Stimulated activated CD4-positive, alpha-beta T cell treated with anti-CD3 and anti-CD28 coated beads, TNF-alpha, amount 100 ng/mL, for 4 hours (primary cell): ENCODE measurements at places on chromosomes 5 and 9.

DNA sequence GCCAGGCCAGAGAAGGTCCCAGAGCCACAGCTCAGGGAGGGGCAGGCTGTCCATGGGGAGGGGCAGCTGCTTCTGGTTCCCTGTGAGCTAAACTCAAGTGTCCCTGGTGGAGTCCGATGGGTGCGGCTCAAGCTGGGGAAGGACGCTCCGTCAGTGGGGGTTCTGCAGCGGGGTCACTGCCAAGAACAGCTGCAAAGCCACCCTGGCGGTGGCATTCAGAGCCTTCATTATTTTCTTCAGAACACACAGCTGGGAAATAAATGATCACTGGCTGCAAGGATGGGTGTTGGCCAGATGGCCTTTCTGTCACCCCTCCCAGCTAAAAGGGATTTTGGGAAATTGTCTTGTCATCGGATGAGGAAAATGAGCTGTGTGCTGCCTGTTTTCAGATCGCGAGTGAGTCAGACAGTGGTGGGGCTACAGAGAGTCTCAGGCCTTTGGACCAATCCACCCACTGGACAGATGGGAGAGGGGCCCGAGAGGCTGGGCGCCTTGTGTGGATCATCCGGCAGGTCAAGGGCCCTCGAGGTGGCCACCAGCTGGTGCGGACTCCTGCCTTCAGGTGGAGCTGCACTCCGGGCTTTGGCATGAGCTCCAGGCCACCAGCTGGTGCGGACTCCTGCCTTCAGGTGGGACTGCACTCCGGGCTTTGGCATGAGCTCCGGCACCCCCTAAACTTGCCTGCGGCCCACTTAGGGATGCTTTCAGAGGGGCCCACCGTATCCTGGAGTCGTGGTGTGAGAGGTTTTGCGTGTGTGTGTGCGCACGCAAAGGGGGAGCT, 17.9 kb upstream of the GFPT2 start:
- no peak for DNase-seq

GRCh38 chr5:98205691-98206461, 567.6 kb upstream of the RGMB start:
- no peak for DNase-seq

GRCh38 chr5:4576908-4577307, 563.2 kb upstream of the ADAMTS16 start:
- DNase-seq = no peak

- DNase-seq = no peak
Measured at GRCh38 chr5:67253911-67254310, 57.3 kb upstream of the CD180 start.

GRCh38 chr5:170945275-170945674, 83.5 kb downstream of the RANBP17 start:
- DNase-seq = no peak

GRCh38 chr5:148811756-148812155, 14.7 kb upstream of the ADRB2 start:
- no peak for DNase-seq

GRCh38 chr9:75149841-75150241, 61.5 kb downstream of the OSTF1 start:
- DNase-seq = no peak

GRCh38 chr9:19409401-19410194, 789 bp downstream of the ACER2 start:
- no peak for DNase-seq

GRCh38 chr5:92916036-92916435, 665.0 kb downstream of the NR2F1-AS1 start:
- no peak for DNase-seq

DNA sequence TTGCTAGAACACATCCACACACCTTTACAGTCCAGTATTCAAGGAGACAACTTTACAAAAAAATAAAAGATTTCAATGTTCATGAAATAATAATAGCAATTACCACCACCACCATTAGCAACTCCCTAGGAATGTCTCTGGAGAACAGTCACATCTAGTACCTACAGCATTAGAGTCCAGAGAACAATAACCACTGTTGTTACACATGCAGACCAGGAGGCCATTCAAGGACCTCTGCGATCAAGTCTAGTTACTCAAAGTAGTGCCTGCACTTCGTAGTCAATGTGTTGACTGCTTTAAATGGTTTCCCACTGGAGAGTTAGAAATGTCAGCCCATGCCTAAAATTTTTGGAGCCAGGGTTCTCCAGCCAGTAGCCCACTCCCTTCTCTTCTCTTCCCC, 244.4 kb downstream of the DEPDC1B start:
- no peak for DNase-seq

GRCh38 chr9:109013679-109014607, 644 bp upstream of the CTNNAL1 start:
- DNase-seq = no peak

DNA sequence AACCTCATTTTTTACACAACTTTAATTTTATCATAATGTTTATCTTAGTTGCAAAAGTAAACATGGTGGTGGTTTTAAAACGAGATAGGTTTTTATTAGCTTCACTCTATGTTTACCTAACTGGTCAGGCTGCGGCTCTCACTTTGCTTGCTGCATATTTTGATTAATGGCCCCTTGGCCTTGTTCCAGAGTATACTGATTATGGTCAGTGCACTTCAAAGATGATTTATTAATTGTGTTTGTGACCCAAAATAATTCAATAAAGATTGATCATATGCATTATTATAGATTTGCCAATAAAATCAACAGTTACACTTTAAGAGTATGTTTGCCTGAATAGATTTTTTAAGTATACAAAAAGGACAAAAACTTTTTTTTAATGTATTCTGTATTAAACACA, 188.0 kb downstream of the XRCC4 start:
- no peak for DNase-seq

DNA sequence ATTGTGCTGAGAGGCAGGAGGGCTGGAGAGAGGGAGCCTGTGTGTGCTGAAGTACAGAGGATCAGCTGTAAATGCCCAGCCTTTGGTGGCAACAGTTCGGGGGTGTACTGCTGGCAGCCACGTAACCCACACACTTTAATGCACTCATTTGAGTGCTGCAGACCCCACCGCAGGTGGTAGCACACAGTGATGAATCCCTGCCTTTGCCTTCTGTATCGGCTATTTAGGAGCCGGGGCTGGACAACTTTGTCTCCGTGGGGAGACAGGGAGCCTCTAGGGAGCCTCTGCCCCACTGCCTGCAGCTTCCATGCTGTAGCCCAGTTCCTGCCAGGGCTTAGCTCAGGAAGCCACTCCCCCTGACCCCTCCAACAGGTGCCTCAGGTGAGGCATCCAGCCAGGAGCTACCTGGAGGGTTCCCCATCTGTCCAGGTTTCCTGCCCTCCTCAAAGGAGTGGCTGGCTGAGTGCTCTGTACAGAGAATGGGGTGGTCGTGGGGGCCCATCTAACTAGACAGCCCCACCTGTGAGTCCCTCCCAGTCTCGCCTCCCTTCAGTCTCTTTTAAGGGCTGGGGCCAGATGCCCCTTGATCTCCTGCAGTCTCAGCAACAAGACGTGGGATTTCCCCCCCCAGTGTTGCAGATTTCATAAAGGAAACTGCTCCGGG, 44.5 kb downstream of the SECISBP2 start:
- DNase-seq = no peak

- no peak for DNase-seq
Measured at GRCh38 chr9:28699632-28700031, 1126.4 kb upstream of the C9orf72 start.

- DNase-seq = no peak
Measured at GRCh38 chr9:136411378-136411777, 920 bp downstream of the PMPCA start.

GRCh38 chr9:24007185-24007584, 181.1 kb upstream of the ELAVL2 start:
- DNase-seq = no peak

- DNase-seq = no peak
Measured at GRCh38 chr5:112822456-112822855, 38.6 kb upstream of the SRP19 start.

GRCh38 chr5:74903165-74903787, 37.1 kb upstream of the FAM169A start:
- DNase-seq = no peak

GRCh38 chr9:131735238-131736128, 4.4 kb downstream of the RAPGEF1 start:
- no peak for DNase-seq

DNA sequence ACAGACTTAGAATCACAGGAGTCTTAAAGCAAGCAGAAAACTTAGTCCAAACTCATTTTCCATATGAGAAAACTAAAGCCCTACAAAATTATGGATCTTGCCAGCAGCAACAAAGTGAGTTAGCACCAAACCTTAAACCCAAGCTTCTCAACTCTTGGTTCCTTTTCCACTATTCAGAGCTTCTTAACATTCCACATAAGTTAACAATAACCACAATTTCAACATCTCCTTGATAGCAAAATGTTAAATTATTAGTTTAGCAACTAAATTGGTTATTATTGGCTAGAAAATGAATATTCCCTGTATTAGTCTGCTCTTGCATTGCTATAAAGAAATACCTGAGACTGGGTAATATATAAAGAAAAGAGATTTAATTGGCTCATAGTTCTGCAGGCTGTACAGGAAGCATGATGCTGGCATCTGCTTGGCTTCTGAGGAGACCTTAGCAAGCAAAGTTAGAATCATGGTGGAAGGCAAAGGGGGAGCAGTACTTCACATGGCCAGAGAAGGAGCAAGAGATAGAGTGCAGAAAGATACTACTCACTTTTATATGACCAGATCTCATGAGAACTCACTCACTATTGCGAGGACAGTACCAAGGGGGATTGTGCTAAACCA, 26.2 kb upstream of the ARSB start:
- DNase-seq = no peak

DNA sequence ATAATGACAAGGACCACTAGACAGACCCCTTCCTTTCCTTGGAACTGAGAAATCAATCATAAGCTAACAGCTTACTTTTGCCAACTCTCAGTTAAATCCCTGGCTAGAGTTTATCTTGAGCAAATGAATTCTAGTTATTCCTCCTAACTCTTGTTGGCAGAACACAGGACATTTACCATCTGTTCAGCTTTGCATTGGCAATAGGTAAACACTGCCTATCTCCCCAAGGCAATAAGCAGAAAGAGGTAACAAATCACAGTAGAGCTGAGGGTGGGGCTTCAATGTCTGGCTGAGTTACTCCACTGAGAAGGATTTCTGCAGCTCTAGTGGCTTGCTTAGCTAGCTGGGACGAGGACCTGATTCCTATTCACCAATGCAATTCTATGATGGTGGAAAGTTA, 503.3 kb upstream of the GRIA1 start:
- no peak for DNase-seq

- no peak for DNase-seq
Measured at GRCh38 chr9:121350993-121351561, 19.0 kb downstream of the STOM start.

DNA sequence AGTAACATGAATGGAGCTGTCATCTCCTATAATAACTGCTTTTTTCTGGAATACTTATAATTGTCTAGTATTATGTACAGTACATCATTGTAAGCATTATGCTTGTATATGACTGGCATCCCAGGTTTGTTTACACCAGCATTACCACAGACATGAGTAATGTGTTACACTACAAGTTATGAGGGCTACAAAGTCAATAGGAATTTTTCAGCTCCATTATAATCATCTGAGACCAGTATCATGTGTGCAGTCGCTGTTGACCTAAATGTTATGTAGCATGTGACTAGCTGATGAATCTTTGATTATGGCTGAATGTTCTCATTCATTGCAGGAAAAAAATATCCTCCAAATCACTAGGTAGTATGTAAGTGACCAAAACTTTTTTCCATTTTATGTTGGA, 2.2 kb downstream of the ZCCHC9 start:
- DNase-seq = no peak

- DNase-seq = no peak
Measured at GRCh38 chr9:23492126-23493002, 333.7 kb downstream of the ELAVL2 start.

- no peak for DNase-seq
Measured at GRCh38 chr9:119967867-119968535, 598.8 kb upstream of the BRINP1 start.

GRCh38 chr5:139394654-139395566, at the start of gene PROB1:
Gene PROB1, minus strand, starts transcription at chr5:139395104. Its CDS starts 23 bp downstream, at chr5:139395081.
- no peak for DNase-seq

DNA sequence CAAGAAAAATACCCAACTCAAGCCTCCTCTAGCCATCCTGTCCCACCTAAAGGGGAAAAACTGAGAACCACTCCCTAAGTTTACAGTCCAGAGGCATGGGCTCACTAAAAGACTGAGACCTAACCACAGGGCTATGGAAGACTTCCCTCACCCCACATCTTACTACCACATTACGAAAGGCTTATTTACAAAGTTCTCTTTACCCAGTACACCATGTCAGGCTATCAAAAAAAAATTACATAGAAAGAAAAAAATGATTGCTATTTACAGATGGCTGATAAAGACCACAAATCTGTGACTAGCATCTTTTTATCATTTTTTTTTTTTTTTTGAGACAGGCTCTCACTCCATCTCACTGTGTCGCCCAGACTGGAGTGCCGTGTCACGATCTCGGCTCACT, 69.7 kb upstream of the TNPO1 start:
- DNase-seq = no peak

GRCh38 chr9:36928210-36928609, 105.9 kb downstream of the PAX5 start:
- DNase-seq = no peak

DNA sequence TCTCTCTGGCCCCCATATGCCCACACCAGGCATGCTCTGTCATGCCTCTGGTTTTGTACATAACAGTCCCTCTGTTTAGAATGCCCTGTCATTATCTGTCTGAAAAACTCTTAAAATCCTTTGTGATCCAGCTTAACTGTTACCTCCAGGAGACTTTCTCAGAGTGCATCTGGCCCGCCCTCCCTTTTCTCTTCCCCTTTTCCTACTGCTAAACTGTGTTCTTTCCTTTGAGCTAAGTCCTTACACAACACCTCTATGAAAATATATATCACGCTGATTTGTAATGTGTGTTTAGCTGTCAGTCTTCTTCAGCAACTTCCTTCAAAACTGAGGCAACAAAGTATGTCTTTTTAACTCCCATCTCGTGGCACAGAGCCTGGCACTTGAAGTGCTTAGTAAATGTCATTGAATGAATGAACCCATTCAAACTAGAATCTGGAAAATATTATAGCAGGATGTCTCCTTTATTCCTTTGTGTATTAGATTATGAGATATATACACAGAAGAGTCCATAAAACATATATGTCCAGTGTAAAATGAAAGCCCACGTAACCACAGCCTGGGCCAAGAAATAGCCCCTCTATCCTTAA, 166.2 kb upstream of the KLF9 start:
- no peak for DNase-seq

DNA sequence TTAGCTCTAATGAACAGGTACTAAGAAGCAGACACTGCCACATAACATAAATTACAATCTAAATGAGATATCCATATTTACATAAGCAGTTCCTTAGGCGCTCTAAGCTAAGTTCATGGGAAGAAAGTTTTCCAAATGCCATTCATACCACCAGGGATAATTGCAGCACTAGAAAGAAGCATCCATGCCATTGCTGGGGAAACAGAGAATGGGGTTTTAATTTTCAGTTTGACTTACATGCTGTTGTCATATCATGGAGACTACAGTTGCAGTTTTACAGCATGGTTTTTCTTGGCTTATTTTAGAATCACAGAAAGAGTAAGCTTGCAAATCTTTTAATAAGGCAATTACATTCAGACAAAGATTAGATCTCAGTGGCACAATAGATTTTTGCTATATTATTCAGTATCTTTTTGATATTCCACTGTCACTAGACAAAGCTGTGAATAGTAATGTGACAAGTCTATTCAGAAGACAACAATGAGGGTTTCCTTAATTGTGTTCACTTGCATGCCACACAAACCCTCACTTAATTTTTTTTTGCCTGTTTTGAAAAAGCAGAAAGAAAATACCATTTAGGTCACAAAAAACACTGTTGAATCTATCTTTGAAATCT, 108.4 kb upstream of the ELAVL2 start:
- no peak for DNase-seq
